Neural crest cell (in vitro differentiated cells): ENCODE measurements at places on chromosomes 1 and 21. TPM values are rescaled to one million over a fixed set of nuclear protein-coding genes. Genes with fewer than 3 reads are reported as not detected.

The TMEM125 gene
- 0.14 TPM in 1 of 2 replicates, not detected in the other for total RNA-seq

The SERINC2 gene
- total RNA-seq = 20.4 and 21.4 TPM in 2 replicates

The FLG2 gene
- total RNA-seq = not detected in 2 replicates

The S100A6 gene
- not detected in 2 replicates for total RNA-seq

The OR2L13 gene
- total RNA-seq = not detected in 2 replicates

The CYP4A11 gene
- not detected in 2 replicates for total RNA-seq

- H3K27me3 ChIP-seq = no peaks in the 10 kb centered on the region
- no peak for DNase-seq
- H3K36me3 ChIP-seq = no peaks in the 10 kb centered on the region
- H3K27ac ChIP-seq = no peak overlapping the region
Measured at GRCh38 chr21:37557261-37557950, 190.8 kb downstream of the DYRK1A start.

DNA sequence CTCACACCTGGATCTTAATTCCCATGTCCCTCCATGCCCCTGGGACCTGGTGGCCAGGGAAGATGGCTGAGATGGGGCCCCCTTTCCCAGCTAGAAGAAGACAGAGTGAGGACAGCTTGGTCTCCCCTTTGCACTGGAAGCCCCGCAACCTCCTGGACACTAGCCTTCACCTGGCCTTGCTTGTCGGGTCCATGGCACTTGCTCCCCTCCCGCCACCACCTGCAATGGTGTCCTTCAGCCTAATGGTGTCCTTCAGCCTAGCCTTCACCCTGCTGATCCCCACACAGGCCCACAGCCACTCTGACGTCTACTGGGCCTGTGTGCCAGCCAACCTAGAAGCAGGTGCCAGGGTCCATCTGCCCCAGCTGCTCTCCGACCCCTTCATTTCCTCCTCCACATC lies 45.9 kb upstream of the EDN2 start:
- no peaks in the 10 kb centered on the region for H3K4me1 ChIP-seq
- H3K27me3 ChIP-seq = peaks cover 3% of the 10 kb centered on the region
- DNase-seq = no peak
- no peaks in the 10 kb centered on the region for H3K36me3 ChIP-seq

- no peak for DNase-seq
- H3K4me3 ChIP-seq = no peak overlapping the region
- no peaks in the 10 kb centered on the region for H3K36me3 ChIP-seq
Measured at GRCh38 chr21:43312011-43312410, 114.9 kb downstream of the SIK1 start.

DNA sequence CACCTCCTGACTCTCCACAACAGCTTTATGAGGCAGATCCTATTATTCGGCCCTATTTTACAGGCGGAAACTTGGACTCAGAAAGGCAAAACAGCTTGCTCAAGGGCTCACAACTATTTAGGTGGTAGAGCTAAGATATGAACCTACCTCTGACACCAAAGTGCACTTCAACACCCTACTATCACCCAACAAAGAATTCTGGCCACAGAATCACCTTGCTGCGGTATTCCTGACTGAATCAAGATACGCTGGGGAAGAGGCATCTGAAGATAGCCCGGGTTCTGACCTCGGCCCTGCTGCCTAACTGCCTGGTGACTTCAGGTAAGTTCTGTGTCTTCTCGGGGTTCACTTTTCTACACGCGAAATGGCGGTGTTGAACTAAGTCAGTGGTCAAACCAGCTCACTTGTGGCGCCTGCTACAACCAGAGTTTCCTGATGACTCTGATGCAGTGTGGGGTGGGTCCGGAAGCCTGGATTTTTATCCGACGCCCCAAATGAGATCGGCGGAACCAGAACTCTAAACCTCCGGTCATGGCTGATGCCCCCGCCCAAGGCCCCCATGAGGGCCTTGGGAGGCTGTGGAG lies 608 bp downstream of the PEF1 start:
- DNase-seq = no peak
- H3K4me3 ChIP-seq = peak overlapping the region; percentile 99
- H3K27me3 ChIP-seq = no peaks in the 10 kb centered on the region
- H3K4me1 ChIP-seq = peaks cover 26% of the 10 kb centered on the region
- peak overlapping the region; percentile 100 for H3K27ac ChIP-seq
- no peaks in the 10 kb centered on the region for H3K36me3 ChIP-seq

GRCh38 chr21:36397606-36398005 lies 12.4 kb downstream of the CHAF1B start:
- no peaks in the 10 kb centered on the region for H3K27me3 ChIP-seq
- no peak overlapping the region for H3K27ac ChIP-seq
- peaks cover 28% of the 10 kb centered on the region for H3K36me3 ChIP-seq
- DNase-seq = no peak

DNA sequence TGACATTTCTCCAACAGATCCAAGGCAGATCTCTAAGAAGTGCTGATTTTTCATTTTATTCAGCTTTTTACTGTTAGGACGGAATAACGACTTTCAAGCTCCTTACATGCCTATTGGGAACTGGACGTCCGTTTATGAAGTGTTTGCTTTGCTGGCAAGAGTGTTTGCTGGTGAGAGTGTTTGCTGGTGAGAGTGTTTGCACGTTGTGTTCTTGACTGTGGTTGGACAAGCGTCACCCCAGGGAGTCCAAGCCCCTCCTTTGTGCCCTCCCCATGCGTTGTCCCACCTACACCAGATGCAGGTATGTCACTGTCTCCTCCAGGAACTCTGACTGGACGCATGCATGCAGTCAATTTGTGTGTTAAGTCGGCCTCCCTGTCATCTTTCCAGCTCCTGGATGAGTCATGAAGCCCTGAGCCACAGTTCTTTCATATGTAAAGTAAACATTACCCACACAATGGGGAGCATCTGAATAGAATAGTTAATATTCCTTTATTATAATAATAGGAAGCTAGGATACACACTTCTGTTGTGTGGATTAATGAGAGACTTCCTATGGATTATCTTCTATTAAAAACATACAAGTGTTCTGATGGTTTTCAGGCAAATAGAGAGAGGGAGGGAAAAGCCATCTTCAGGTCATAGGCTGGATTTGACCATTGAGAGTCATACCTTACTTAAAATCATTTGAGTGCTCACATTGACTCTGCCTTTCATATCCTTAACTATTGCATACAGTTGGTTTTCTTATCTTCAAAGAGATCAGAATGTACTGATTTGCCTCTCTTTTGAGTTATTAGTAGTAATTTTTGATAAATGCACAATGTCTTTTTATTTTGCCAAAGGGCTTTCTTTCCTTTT lies 119.2 kb downstream of the GALNT2 start:
- DNase-seq = no peak
- peaks cover 23% of the 10 kb centered on the region for H3K4me1 ChIP-seq
- H3K27ac ChIP-seq = no peak overlapping the region
- no peaks in the 10 kb centered on the region for H3K27me3 ChIP-seq
- H3K4me3 ChIP-seq = no peak overlapping the region
- peaks cover 13% of the 10 kb centered on the region for H3K36me3 ChIP-seq

GRCh38 chr1:170758992-170759391 lies 95.1 kb downstream of the PRRX1 start:
- H3K27me3 ChIP-seq = no peaks in the 10 kb centered on the region
- H3K36me3 ChIP-seq = no peaks in the 10 kb centered on the region
- H3K4me3 ChIP-seq = no peak overlapping the region
- H3K27ac ChIP-seq = no peak overlapping the region

DNA sequence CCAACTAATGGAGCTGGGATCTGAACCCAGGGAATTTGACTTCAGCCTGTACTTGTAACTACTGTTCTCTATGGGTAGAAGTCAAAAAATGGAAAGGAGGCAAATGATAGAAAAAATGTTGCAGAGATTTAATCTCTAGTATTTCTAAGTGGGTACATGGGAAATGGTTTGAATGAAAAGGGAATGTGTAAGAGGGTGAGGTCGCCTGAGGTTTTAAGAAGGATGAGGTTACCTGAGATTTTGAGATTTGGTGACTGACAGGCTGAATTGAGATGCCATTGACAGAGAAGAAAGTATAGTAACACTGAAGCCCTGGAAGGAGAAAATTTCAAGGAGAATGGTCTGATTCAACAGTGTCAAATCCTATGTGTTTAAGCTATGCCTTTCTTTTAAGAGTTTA lies 5.5 kb downstream of the CAMSAP2 start:
- H3K27me3 ChIP-seq = no peaks in the 10 kb centered on the region
- no peak overlapping the region for H3K27ac ChIP-seq
- no peak overlapping the region for H3K4me3 ChIP-seq
- H3K4me1 ChIP-seq = peaks cover 56% of the 10 kb centered on the region
- DNase-seq = no peak

- no peak overlapping the region for H3K4me3 ChIP-seq
- no peak for DNase-seq
- H3K4me1 ChIP-seq = no peaks in the 10 kb centered on the region
- H3K36me3 ChIP-seq = peaks cover 12% of the 10 kb centered on the region
Measured at GRCh38 chr1:79903321-79903720, 896.8 kb upstream of the ADGRL4 start.

GRCh38 chr1:38175121-38175520 lies 128.5 kb upstream of the POU3F1 start:
- peak overlapping the region; percentile 91 for H3K27ac ChIP-seq
- H3K4me1 ChIP-seq = peaks cover 26% of the 10 kb centered on the region
- DNase-seq = no peak
- no peaks in the 10 kb centered on the region for H3K27me3 ChIP-seq
- no peaks in the 10 kb centered on the region for H3K36me3 ChIP-seq

DNA sequence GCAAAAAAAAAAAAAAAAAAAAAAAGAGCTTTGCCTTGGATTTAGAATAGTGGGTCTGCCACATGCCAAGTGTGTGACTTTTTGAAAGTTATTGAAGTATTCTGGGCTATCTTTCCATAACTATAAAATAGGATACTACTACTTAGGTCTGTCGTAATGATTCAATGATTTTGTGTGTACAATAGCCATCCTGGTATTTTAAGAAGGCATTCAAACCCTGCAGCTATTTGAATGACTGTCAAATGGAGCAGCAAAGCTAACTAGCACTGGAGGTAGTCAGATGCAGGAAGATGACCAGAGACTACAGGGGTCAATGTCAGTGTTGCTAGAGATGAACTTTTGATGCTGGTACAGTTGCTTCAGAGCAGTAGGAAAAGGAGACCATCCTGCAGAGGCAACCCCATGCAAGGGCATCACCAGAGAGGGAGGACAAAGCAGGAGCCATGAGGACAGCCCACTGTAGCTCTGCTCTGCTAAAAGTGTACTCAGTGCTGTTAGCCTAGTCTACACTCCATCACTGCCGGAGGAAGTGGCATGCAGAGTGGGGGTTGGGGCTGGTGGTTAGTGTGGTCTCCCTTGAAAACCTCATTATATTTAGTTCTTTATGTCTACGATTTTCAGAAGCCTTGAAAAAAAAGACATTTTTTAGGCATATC lies 29.0 kb downstream of the DUSP10 start:
- no peak overlapping the region for H3K4me3 ChIP-seq
- H3K27ac ChIP-seq = no peak overlapping the region
- no peaks in the 10 kb centered on the region for H3K36me3 ChIP-seq

DNA sequence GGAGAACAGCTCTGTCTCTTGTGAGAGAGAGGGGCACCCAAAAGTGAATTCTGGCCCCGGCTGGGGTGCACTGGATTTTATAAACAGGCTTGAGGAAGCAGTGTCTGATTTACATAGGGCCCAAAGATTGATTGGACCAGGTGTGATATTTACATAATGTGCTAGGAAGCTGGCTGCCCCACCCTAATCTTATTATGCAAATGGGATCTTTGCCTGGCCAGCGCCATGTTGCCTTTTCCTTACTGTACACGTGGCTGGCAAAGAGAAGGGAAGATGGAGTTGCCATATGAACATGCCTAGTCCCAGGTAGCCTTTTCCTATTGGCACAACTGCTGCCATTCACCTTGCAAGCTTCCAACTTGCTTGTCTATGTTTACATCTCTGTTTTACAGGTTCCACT lies 29.0 kb upstream of the CFHR4 start:
- no peaks in the 10 kb centered on the region for H3K4me1 ChIP-seq
- no peak for DNase-seq
- no peak overlapping the region for H3K4me3 ChIP-seq
- H3K27me3 ChIP-seq = peaks cover 2% of the 10 kb centered on the region
- no peak overlapping the region for H3K27ac ChIP-seq

GRCh38 chr1:1914101-1914970 lies 724 bp upstream of the CALML6 start:
- H3K27ac ChIP-seq = no peak overlapping the region
- DNase-seq = no peak
- H3K36me3 ChIP-seq = no peaks in the 10 kb centered on the region
- peaks cover 17% of the 10 kb centered on the region for H3K4me1 ChIP-seq
- H3K4me3 ChIP-seq = no peak overlapping the region

- H3K27ac ChIP-seq = no peak overlapping the region
- no peak overlapping the region for H3K4me3 ChIP-seq
- H3K4me1 ChIP-seq = no peaks in the 10 kb centered on the region
- H3K36me3 ChIP-seq = no peaks in the 10 kb centered on the region
- no peak for DNase-seq
Measured at GRCh38 chr1:58312461-58312860, 234.1 kb downstream of the OMA1 start.

GRCh38 chr1:161198897-161199431 lies at the start of gene ADAMTS4:
TSS of gene ADAMTS4 (minus strand) at chr1:161199054. CDS start at chr1:161198627, 427 bp downstream.
- no peaks in the 10 kb centered on the region for H3K27me3 ChIP-seq
- peaks cover 4% of the 10 kb centered on the region for H3K36me3 ChIP-seq
- peaks cover 60% of the 10 kb centered on the region for H3K4me1 ChIP-seq
- H3K27ac ChIP-seq = peak within 1 kb of the TSS; percentile 96
- peak within 1 kb of the TSS; percentile 96 for H3K4me3 ChIP-seq
- DNase-seq = no peak

DNA sequence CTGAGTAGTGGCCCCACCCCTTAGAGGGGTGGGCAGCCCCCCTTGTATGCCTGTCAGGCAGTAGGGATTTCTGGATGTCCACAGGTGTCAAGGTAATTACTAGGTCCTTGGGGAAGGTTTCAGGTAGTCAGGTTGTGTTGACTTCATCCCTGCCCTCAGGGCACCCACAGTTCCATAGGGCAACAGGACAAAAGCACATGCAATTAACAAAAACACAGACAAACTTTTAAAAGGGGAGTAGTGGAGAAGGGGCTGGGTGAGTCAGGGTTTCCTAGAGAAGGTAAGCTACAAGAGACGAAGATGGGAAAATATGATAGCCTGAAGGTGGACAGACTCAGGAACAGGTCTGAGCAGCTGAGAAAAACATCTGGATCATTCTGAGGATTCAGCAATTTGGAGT lies 14.1 kb downstream of the KRTCAP2 start:
- H3K27me3 ChIP-seq = peaks cover 29% of the 10 kb centered on the region
- no peak overlapping the region for H3K27ac ChIP-seq
- no peak overlapping the region for H3K4me3 ChIP-seq

GRCh38 chr1:43452789-43453441 lies 816 bp downstream of the HYI start:
- H3K4me1 ChIP-seq = peaks cover 25% of the 10 kb centered on the region
- H3K27ac ChIP-seq = no peak overlapping the region
- peak overlapping the region; percentile 86 for H3K4me3 ChIP-seq

- H3K4me3 ChIP-seq = no peak overlapping the region
- H3K27me3 ChIP-seq = no peaks in the 10 kb centered on the region
- H3K4me1 ChIP-seq = peaks cover 14% of the 10 kb centered on the region
- peaks cover 17% of the 10 kb centered on the region for H3K36me3 ChIP-seq
- H3K27ac ChIP-seq = peak overlapping the region; percentile 89
Measured at GRCh38 chr1:236176337-236177336, 34.3 kb downstream of the GPR137B start.
